ENCODE measurements at places on chromosomes 2 and 18. TPM values are rescaled to one million over a fixed set of nuclear protein-coding genes. Genes with fewer than 3 reads are reported as not detected.

GATA6 gene
- 5.3 TPM for total RNA-seq

GRCh38 chr2:68466361-68466777 lies 725 bp downstream of the FBXO48 start:
- no peak for DNase-seq

- no peak for DNase-seq
Observed at GRCh38 chr2:74221604-74222299, 23.3 kb downstream of the MTHFD2 start.

- no peak for DNase-seq
Observed at GRCh38 chr2:231102772-231103171, 22.1 kb downstream of the HTR2B start.

SCN1A gene
- not detected for total RNA-seq

DNA sequence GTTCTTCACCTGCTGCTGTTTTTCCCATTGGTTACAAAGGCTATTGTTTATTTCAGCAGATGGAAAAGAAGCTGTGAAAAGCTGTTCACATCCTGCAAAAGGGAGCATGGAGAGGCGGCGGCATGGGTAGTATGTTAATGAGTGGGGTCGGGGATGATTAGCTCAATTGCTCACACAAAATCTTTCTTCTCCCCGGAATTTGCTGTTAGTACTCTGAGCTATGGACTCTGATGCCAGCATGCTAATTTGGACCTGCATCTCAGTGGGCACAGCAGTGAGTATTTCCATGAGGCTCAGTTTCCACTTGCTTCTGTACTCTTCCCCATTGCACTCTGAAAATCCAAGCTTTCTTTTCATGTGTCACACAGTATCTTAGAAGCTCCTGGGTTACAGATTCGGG lies 61.6 kb downstream of the DNER start:
- DNase-seq, result no peak

DNA sequence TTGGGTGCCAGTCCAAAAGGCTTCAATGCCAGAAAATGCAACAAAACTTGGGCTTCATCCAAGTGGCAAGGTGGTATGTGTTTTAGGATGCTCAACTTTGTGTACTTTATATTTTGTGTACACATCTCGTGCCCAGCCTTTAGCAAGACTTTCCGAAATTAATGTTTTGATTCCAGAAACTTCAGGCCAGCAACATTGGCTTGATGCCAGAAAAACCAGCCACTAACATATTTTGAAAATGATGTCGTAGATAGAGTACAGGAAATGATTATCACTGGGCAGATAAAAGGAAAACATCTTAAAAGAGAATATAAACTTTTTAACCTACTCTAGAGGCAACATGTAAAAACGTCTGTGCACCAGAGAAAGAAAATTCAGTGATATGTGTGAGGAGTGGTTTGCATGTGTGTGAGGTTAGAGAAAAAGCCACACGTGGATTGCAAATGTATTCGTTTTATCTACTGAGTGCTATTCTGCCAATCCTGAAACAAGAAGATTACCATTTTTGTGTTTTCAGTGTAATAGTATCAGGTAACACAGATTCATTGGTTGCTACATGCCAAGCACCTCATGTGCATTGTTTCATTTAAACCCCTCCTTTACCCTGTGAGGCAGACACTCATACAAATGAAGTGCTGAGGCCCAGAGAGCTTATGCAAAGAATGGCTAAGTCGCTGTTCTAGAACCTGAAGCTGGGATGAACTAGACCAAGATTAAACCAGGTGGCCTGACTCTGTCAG lies 264.8 kb downstream of the C1D start:
- no peak for DNase-seq

- peak; percentile 90 for DNase-seq
Observed at GRCh38 chr2:85551698-85552678, 9.3 kb downstream of the GGCX start.

DNA sequence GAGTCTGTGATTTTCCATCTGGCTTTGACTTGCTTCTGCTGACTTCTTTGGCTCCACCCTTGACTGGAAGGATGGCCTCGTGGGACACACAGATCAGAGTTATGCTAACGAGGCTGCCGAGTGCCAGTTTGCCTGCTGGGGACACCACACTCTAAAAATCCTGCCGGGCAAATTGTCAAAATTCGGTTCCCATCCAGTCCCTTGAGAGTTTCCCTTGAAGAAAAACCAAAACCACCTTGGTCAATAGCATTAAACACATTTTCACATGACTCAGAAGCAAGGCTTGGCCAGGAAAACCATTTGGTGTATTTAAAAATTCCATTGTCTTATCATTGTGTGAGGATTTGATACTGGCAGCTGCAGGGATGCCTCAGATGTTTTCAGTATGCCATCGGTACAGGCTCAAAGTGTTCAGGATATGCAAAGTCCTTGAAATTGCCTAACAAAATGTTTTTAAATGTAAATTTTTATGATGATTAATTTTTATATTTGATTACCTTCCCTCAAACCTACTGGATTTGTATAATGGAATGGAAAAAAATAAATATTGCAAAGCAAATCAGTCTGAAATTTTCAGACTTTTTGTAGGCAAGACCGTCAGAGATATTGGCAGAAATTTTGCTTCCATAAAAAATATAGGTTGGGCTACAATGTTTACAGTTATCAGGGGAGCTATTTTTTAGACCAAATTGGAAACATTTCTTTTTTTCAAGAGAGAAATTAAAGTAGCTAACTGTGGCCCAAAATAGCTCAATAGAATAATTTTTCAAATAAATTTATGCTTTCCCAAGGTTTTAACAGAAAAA lies 41.6 kb downstream of the KCNE4 start:
- peak; percentile 79 for DNase-seq

CHMP1B gene
- total RNA-seq, result 27.1 TPM
